Progenitor cell of endocrine pancreas (in vitro differentiated cells): ENCODE measurements at places on chromosomes 1 and 21. TPM values are rescaled to one million over a fixed set of nuclear protein-coding genes. Genes with fewer than 3 reads are reported as not detected.

CRABP2 gene
- 70.4 and 125 TPM in 2 replicates for total RNA-seq

TMEM125 gene
- 38.7 and 41.1 TPM in 2 replicates for total RNA-seq

WNT3A gene
- total RNA-seq: not detected in 2 replicates

- peaks cover 20% of the 10 kb centered on the region for H3K27me3 ChIP-seq
- no peak overlapping the region for H3K27ac ChIP-seq
- H3K36me3 ChIP-seq: no peaks in the 10 kb centered on the region
- no peaks in the 10 kb centered on the region for H3K4me1 ChIP-seq
- no peak for DNase-seq
- no peak overlapping the region for H3K4me3 ChIP-seq
Observed at GRCh38 chr1:54549181-54549924, 1.3 kb downstream of the ACOT11 start.

DNA sequence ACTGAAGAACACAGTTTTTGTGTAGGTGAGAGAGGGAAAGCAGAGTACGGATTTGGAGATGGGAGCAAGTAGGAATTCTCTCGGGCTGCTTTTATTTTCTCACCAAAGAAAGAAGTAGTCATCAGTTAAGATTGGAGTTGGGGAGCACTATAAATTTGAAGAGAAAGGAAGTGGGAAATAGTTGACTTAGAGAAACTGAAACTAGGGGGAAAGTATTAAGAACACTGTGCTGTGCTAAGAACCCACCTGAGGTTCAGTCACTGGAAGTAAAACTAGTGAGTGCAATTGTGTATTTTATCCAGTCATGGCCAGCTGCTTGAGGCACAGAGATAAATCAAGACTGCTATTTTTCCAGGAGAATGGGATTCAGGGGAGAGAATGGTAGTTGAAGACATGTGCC, 37.4 kb downstream of the CLCC1 start:
- no peak for DNase-seq
- peaks cover 18% of the 10 kb centered on the region for H3K36me3 ChIP-seq
- H3K27me3 ChIP-seq: no peaks in the 10 kb centered on the region
- no peak overlapping the region for H3K27ac ChIP-seq
- H3K4me1 ChIP-seq: no peaks in the 10 kb centered on the region

DNA sequence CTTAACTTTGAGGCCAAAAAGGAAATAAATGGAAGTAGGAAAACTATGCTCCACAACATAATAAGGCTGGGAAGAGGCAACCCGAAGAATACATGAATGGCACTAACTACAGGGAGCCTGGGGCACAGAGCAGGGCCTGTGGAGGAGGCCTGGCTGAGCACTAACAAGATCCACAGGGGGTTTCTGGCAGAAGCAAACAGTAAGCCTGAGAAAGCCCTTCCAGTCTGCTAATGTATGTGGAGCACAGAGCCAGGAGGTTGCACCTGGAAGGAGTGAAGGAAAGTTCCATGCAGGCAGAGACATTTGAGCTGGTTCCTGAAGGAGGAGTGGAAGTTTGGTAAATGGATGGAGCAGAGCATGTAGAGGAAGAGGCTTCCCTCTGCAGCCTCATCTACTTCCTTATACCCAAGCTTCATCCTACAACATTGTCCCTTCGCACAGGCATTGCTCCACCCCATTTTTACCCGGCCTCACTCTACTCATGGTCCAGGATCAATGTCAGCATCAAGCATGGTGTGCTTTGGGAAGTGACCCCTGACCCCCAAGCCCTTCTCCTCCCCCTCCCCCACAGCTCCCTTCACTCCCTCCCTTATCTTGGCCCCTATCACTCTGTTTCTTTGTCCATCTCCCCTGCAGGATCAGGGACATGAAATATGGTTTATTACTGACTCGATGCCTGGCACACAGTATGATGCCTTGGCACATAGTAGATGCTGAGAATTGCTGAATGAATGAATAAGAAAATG, 23.3 kb downstream of the SHISA4 start:
- no peaks in the 10 kb centered on the region for H3K4me1 ChIP-seq
- no peaks in the 10 kb centered on the region for H3K36me3 ChIP-seq
- H3K27ac ChIP-seq: no peak overlapping the region

DNA sequence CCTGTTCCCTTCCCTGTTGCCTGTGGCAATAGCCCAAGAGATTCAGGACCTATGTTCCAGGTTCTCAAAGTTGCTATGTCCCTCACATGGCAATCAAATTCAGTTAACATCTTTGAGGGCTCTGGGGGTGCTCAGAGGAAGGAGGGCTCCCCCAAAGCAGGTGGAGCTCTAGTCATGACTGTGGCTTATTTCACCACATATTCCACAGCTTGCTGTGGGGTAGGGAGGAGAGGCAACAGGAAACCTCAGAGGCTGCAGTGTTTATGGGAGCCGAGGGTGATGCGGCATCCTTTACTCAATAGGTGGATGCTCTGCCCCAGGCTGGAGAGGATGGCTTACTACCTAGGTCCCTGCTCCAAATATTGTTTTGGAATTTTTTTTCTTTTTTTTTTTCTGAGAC, 1.2 kb upstream of the MKNK1 start:
- peaks cover 7% of the 10 kb centered on the region for H3K36me3 ChIP-seq
- H3K27ac ChIP-seq: no peak overlapping the region
- peak overlapping the region; percentile 90 for H3K4me3 ChIP-seq
- DNase-seq: no peak

DNA sequence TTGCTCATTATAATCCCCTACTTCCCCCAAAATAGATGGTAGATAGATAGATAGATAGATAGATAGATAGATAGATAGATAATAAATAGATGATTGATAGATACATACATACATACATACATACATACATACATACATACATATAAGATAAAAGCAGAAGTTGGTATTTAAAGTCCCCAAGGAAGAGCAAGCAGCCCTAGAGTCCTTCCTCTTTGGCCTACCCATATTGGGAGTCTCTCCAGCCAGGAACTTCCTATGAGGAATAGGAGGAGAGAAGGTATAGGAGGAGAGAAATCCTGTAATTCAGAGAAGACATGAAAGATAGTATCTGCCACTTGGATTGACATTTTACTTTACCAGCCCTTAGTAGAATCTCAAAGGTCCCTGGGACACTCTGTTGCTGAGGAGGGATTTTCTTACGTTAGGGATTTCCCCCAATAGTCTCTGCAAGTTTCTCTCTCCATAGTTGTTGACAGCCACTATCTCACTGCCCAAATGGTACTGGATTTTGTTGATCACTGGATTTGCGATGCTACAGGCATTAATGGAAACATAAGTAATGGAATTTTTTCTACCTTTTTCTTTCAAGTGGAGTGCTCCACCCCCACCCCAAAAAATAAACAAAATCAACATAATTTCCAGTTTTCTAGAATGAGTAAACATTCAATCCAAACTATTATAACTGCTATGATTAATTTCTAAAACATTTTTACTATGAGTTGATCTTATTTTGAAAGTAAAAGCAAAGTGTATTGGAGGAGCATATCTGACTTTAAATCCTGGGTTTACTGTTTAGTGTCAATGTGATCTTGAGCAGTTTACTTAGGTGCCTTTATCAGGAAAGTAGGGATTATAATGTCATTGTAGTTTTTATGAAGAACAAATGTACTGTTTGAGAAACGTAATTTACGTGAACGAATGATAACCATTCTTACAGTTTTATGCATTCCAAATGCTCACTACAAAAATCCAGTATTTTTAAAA, 93.2 kb upstream of the TNFSF4 start:
- H3K4me3 ChIP-seq: no peak overlapping the region
- no peak for DNase-seq
- H3K4me1 ChIP-seq: peaks cover 21% of the 10 kb centered on the region
- no peaks in the 10 kb centered on the region for H3K27me3 ChIP-seq
- no peaks in the 10 kb centered on the region for H3K36me3 ChIP-seq

DNA sequence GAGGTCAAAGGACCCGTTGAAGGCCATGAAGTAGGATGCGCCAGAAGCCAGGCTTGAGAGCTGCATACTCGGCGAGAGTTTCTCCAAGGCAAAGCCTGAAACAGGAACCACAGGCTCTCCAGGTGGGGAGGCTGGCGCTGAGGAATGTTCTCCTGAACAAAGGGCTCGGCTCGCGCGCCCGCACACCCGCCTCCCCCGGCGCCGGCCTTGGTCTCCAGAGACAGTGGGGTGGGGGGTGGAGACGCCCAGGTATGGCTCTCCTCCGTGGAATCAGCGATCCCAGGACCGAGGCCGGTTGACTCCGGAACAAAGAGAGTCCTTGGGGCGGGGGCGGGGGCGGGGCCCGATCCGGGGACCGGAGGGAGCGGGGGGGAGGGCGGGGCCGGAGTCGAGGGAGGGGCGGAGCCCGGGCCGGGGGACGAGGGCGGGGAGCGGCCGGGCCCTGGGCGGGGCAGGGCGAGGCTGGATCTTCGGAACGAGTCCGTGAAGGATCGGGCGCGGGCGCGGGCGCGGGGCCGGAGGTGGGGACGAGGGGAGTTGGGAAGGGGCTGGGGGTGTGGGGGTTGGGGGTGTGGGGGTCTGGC, 85.0 kb downstream of the NKAIN1 start:
- H3K27me3 ChIP-seq: no peaks in the 10 kb centered on the region
- H3K36me3 ChIP-seq: no peaks in the 10 kb centered on the region
- H3K27ac ChIP-seq: peak overlapping the region; percentile 99
- H3K4me3 ChIP-seq: peak overlapping the region; percentile 84

GRCh38 chr1:185965870-185966269, 231.7 kb downstream of the HMCN1 start:
- no peaks in the 10 kb centered on the region for H3K4me1 ChIP-seq
- no peak for DNase-seq
- no peak overlapping the region for H3K27ac ChIP-seq
- no peaks in the 10 kb centered on the region for H3K36me3 ChIP-seq
